ENCODE measurements at places on chromosomes 2 and 18.

- DNase-seq, result no peak
Measured at GRCh38 chr2:137187216-137187615, 421.9 kb downstream of the THSD7B start.

DNA sequence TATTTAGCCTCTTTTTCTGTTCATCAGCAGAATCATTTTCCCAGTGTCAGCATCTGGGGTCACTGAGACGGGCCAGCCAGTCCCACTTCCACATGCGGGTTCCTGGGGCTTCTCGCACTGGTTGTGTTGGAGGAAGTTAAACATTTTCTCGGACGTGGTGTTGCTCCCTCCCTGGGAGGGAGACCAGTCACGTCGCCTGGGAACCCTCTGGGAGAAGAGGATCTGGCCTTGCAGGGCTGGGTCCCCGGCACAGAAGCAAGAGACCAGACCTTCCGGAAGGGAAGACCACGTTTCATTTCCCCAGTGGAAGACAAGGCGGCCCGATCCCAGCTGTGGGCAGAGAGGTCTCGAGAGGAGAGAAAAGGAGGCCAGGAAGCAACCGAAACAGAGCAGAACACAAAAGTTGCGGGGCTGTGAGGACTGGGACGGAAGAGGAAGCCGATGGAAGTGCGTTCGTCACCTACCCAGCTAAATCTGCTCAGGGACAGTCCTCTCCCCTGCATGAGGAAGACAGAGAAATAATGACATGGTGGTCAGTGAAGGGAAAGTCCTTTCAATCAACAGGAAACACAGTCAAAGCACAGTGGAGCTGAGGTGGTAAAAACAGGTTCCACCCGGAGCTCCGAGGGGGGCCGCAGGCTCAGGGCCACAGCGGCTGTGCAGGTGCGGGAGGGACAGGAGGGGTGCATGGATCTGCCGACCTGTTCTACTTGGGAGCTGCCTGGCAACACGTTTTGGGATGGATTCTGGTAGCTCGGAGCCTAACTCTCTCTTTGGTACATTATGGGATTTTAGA lies 144.4 kb downstream of the MBP start:
- DNase-seq, result no peak

DNA sequence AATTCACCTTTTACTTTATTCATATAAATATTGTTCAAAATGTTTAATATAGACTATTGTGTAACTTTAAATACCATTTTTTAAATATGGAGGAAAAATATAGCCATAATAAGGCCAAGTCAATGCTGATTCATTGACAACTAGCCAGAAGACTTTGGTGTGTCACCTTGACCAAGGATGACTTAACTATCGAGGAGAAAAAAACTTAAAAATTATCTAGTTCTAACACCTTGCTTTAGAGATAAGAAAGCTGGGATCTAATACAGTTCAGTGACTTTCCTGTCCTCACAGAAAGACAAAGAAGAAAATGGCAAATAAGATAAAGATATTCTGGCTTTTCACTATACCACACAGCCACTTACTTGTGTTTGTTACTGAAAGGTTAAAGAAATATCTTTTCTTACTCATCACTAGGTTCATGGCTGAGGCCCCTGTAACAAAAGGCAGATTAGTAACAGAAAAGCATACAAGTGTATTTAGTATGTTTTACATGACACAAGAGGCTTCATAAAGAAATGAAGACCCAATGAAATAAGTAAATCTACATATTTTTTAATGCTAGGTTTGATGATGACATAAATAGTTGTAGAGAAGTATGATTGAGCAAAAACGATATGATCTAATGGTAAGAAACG lies 65.9 kb upstream of the LRRTM1 start:
- DNase-seq, result no peak

- DNase-seq, result no peak
Measured at GRCh38 chr2:170723446-170723958, 8.4 kb downstream of the SP5 start.

- peak; percentile 67 for DNase-seq
Measured at GRCh38 chr2:98465456-98466226, 21.0 kb downstream of the INPP4A start.

- DNase-seq, result no peak
Measured at GRCh38 chr2:108853421-108853820, 66.8 kb downstream of the CCDC138 start.

DNA sequence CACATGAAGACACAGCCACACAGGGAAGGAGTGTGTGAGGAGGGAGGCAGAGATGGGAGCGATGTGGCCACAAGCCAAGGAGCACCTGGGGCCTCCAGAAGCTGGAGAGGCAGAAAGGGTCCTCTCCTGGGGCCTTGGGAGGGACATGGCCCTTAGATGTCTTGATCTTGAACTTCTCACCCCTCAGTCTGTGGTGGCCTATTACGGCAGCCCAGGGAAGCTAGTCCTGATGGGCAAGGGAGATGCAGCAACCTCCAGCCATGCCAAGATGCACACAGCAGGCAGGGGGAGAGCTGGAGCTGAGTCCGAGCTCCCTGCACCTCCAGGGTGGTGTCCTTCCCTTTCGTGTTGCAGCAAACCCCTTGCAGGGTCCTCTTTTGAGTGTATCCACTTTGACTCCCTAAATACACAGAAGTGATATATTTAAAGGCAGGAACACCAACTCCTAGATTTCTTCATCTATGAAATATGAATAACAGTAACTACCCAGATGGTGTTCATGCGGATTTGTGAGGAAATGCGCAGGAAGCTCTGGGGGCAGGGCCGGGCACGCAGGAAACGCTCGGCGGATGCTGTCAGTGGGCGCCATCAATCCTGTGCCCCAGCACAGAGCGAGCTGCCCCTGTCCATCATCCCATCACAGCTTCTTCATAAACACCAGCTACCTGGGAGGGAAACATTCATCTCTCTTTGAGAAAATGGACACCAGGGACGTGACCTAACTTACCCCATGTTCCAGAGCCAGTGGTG lies 230.4 kb upstream of the MYT1L start:
- DNase-seq, result no peak

DNA sequence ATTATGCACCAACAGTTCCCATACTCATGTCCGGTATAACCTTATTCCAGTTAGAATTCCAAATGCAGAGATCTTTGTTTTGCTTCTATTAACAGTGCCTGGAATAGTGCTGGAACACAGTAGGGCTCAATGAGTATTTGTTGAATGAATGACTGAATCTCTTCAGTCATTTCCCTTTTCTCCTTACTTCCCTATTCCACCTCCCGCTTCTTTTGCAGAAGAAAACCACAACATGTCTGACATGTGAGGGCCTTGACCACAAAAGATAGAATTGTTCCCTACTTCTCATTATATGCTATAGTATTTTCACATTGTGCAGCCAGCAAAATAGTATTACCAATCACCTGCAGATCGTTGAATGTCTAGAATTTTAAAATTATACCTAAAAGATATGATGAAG lies 19.5 kb upstream of the HNRNPLL start:
- no peak for DNase-seq

DNA sequence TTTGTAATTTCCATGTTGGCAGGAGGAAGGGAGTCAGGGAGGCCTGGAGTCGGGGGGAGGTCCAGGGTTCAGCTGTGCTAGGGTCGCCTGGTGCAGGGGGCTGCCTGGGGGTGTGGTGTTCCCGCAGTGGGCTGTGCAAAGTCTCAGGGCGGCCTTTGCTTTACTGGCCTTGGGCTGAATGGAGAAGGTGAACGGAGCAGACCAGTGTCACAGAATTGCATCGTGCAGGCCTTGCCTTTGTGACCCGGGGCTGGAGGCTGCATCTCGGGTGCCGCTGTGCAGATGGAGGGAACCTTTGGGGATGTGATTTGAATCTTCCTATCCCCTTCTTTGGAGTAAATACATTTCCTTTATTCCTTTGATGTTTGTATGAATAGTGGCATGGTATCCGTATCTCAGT lies 8.8 kb downstream of the SNTG2 start:
- no peak for DNase-seq

GRCh38 chr18:75607701-75608100 lies 180.2 kb upstream of the SMIM21 start:
- DNase-seq, result peak; percentile 29

GRCh38 chr2:213089438-213089837 lies 62.0 kb downstream of the IKZF2 start:
- DNase-seq, result no peak

DNA sequence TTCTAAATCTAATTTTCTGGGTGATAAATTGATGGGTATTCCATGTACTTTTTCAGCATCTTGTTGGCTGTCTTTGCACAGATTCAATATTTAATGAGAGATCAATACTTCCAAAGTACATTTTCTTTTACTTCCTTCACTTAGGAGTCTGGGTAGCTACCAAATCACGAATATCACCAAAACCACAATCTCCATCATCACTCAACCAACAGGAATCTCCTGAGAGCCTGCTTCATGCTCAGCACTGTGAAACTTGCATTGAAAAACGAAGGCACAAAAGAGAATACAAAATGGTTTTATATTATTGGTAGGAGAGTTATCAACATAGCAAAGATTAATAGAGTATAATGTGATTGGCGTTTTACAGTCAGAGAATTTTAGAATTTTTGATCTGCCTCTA lies 261.5 kb upstream of the DSEL start:
- peak; percentile 28 for DNase-seq

DNA sequence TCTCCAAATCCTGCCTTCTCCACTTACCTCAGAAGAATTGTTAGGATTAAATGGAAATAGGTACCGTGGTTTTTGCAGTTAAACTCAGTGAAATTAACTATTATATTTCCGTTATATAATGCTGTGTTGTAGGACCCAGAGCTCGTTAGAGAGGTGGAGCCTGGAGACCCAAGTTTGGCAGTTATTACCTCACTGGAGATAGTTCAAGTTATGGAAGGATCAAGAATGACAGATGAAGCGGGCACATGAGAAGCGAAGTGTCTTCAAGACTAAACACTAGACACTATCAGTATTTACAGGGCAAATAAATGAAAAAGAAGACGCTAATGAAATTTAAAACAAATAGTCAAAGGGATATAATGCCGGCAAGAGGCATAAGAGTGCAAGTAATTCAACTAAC lies 866 bp downstream of the CWC22 start:
- DNase-seq, result no peak

DNA sequence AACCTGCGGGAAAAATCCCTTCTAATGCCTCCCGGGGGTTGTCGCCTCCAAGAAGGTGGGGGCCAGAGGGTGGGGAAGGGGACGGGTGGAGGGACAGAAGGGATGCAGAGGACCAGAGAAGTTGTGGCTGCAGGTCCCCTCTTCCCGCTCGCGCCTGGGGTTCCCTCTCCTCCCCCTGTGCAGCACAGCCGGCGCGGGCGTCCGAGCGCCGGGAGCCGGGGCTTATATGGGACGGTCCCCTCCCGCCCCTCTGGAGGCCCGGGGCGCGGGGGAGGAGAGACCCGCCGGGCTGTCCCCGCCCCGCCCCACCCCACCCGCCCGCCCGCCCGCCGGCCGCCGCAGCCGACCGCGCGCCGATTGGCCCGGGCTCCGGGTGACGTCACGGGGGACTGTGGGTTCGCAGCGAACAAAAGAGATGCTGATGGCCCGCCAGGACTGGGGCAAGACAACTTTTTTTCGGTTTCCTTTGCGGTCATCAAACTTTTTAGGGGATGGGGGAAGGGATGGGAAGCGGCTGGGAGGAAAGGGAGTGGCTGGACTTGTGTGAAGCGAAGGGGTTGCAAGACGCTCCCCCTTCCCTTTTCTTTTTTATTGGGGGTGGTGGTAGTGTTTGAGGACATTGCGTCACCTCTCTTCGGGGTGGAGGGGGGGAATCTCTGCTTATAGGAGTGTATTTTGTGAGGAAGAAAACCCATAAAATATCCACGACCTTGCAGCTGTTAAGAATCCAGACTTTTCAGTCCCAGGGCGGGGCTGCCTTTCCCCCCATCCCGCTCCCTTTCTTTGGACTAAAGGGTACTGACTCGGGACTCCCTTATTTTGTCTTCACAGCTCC lies at the start of gene FN1:
Gene FN1, minus strand, starts transcription at position 199 of the 835 bp plus-strand sequence. CDS start 266 bp downstream, outside the sequence.
- DNase-seq, result peak; percentile 100

GRCh38 chr2:43032213-43033015 lies 194.0 kb downstream of the ZFP36L2 start:
- no peak for DNase-seq

- DNase-seq, result no peak
Measured at GRCh38 chr2:11835403-11835802, 89.0 kb downstream of the LPIN1 start.

DNA sequence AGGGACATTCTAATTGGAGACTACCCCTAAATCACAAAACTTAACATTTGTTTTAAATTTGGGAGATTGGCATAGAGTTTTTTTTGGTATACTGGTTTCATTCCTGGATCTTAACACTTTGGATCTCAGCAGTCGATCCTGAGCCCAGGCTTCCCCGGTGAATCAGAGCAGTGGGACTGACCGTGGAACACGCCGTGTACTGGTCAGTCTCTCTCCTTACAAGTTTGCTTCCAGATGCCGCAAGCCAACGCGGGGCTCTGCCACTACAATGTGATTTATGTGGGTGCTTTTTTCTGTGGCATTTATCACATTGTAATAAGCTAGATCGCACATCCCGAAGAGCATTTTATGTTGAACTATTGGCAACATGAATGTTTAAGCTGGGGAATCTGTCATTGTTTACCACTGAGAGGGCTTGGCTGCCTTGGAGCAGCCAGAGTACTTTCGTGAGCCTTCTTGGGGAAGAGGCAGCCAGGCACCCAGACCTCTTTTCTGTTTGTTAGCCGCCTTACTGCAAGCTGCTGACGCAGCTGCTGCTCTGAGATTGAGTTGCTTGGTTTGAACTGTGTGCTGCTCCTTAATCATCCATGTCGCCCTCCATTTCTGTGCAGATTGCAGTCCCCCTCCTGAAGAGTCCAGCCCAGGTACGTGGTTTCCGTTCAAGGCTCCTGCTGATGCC lies 49.3 kb downstream of the COA5 start:
- peak; percentile 5 for DNase-seq

DNA sequence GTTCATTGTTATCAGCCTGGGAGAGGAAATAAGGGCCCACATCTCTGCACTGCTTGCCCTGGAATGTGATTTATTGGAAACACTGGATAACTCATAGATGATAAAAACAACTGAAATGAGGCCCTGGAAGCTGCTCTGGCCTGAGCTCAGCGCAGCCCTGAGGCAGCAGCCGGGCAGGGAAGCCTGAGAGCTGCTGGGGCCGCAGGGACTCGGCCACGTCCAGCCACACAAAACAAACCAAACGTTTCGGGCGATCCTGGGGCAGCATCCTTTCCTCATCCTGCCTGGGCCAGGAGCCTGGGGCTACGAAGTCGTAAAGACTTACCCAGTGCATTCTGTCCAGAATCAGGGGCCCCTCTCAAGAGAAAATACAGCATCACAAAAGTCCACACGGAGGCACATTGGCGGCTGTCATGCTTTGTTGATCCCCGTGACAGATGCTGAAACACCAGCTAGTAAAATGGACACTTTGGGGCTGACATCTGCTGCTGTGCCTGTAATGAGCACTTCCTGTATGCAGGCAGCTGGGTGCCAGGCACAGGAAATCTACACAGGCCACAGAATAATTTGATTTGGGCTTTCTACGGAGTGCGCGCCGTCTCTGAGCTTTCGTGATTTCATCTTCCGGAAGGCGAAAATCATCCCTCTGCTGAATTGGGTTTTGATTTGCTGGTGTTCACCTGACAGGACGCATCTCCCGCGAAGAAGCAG lies 250.6 kb downstream of the EIPR1 start:
- no peak for DNase-seq

GRCh38 chr2:17355608-17356329 lies 162.5 kb downstream of the RAD51AP2 start:
- DNase-seq, result peak; percentile 20

DNA sequence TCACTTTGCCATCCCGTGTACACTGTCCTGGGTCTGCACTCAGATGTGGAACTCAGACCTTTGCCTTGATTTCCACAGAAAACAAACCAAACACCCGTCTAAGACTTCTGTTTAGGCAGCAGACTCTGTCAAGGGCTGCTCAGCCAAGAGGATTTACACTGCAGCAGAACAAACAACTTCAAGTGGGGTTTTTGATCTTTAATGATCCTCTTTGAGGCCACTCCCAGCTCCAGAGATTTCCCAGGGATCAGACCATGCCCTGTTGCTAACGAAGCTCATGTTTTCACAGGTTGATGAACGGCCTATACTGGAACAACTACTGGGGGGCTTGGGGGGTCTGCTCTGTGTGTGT lies 52.5 kb upstream of the LGALSL start:
- no peak for DNase-seq

Measured in astrocyte of the spinal cord (primary cell).